ENCODE measurements at places on chromosomes 1 and 21.

DNA sequence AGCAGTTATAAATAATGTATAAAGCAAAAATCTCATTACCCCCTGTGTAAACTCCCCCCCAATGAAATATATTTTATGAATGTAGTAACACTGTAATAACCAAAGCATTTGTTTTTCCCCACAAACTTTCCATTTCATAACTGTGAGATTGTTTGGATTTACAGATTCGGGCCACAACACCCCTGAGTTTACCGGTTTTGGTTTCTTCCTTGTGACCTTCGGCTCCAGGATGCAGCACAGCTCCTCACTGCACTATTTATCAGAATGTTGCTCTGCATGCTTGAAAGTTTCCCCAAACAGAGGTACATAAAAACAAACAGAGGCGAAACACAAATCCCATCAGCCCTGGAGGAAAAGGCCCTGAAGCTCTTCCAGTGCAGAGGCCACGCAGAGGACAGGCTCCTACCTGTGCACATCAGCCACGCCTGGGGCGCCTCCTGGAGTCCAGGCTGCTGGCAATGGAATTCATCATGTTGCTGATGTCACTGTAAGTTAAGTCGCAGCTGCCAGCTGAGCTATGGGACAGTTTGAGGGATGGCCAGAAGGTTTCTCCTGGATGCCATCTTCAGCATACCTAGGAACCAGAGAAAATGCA, 122.0 kb downstream of the LMO4 start:
- DNase-seq: no peak

- no peak for DNase-seq
Measured at GRCh38 chr1:234281826-234282489, 91.3 kb upstream of the COA6 start.

DNA sequence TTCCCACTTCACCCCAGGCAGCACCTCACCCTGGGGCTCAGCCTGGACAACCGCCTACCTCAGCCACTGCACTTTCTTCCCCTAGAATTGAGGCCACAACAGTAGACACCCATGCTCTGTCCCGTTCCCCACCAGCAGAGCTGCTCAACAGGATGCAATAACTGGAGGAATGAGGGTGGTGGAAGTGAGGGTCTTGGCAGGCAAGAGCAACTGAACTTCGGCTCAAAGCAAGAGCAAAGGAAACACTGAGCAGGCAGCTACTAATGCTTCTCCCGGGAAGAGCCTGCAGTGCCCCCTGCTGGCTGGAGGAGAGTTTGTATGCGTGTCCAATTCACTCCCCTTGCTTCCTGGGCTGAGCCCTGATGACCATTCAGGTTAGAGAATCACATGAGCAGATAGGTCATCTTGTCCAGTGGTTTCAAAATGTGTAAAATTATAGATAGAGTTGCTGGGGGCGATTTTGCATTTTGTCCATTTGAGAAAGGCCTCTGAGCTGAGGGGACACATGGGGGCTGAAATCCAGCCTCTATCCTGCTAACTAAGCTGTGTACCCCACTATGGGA, 13.9 kb downstream of the NT5C1A start:
- DNase-seq: peak; percentile 54

GRCh38 chr1:38454236-38454635, 405.3 kb downstream of the RRAGC start:
- no peak for DNase-seq

DNA sequence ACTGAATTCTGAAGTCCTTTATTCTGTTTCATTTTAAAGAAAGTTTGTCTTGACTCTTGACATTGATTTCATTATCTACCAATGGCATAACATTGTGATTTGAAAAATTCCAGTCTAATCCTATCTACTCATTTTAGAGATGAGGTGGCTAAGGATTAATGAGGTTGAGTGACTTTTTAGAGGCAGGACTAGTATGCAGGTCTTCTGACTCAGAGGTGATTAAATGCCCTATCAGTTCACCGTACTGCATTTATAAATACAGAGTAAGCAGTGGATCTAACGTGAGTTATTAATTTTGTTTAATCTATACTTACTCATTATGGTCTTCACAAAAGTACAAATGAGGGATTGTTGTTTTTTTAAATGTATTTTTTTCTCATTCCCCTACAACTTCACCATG, 277.6 kb downstream of the PTBP2 start:
- DNase-seq: no peak

GRCh38 chr1:28737307-28738132, 780 bp downstream of the YTHDF2 start:
- peak; percentile 81 for DNase-seq

DNA sequence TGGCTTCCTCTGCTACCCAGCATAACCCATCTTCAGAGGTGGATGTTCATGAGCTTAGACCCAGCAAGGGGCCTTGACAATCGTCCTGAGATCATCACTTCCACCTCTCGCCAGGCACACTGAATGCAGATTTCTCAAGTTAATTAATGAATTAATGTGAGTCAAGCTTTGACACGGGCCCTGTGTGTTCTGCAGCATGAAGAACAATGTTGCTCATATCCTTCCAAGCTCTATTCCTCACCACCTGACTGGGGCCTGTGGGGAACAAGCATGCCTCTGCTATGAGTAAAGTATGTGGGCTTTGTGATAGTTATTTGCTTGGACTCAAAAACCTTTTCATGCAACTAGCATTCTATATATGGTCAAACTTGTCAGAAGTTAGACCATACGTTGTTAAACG, 122.0 kb downstream of the SEC16B start:
- no peak for DNase-seq
